Naive thymus-derived CD8-positive, alpha-beta T cell (primary cell): ENCODE measurements at places on chromosomes 2 and 18. TPM values are rescaled to one million over a fixed set of nuclear protein-coding genes. Genes with fewer than 3 reads are reported as not detected.

DNA sequence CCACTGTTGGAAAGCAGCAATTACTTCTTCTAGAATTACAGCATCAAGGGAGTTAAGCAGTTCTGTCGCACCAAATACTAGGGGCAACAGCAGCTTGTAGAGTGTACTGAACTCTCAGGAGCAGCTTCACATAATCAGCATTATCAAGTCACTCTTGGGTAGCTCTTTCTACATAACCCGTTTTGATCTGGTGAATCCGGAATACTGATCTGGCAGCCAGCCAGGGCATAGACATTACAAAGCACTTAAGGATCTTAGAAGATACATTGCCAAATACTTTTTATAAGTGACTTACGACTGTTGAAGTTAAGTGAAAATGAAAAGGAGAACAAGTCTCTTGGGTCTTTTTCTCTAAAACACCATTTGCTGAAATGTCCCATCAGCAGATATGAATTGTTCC is 73.2 kb upstream of the NETO1 start:
- DNase-seq: no peak
- no peak overlapping the region for H3K27ac ChIP-seq
- no peaks in the 10 kb centered on the region for H3K27me3 ChIP-seq
- no peaks in the 10 kb centered on the region for H3K36me3 ChIP-seq
- H3K4me3 ChIP-seq: no peak overlapping the region
- no peaks in the 10 kb centered on the region for H3K4me1 ChIP-seq

GRCh38 chr18:75063196-75063595 is 145.7 kb downstream of the PTGR3 start:
- no peak overlapping the region for H3K4me3 ChIP-seq
- DNase-seq: no peak
- H3K27me3 ChIP-seq: no peaks in the 10 kb centered on the region
- peaks cover 7% of the 10 kb centered on the region for H3K4me1 ChIP-seq
- H3K27ac ChIP-seq: no peak overlapping the region
- no peaks in the 10 kb centered on the region for H3K36me3 ChIP-seq

DNA sequence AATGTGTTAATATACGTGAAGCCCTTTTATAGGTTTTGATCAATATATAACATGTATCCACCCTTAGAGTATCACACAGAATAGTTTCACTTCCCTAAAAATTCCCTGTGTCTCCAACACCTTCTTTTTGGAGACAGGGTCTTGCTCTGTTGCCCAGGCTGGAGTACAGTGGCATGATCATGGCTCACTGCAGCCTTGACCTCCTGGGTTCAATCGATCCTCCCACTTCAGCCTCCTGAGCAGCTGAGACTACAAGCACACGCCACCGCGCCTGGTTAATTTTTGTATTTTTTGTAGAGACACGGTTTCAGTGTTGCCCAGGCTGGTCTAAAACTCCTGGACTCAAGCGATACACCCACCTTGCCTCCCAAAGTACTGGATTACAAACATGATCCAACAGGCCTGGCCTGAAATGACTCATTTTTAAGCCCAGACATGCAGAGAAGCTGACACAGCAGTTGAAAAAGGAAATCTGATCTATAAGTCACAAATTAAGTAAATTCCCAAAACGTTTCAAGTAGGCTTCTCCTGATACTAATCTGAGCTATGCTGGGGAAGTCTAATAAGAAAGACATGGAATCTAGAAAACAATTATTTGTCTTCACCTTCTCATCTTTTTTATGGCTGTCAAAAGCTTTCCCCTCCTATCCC is 2.9 kb downstream of the DUSP11 start:
- H3K27ac ChIP-seq: peak overlapping the region; percentile 52
- no peak for DNase-seq
- H3K4me3 ChIP-seq: no peak overlapping the region
- no peaks in the 10 kb centered on the region for H3K27me3 ChIP-seq

DNA sequence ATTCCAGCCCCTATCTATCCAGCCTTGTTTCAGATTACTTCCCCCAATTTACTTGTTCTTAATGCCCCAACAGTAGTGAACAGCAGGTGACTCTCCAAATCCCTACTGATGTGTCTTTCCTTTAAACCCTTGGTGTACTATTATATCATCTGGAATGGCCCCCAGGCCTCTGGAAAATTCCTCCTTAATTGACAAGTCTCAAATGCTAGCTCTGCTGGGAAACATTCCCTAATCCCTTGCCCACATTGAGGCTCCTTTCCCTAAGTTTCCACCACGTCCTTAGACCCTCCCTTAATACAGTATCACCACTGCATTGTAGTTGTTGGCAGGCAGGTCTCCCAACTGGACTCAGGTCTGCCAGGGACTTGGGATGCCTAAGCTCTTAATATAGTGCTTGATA is 41.0 kb downstream of the MYO3B start:
- peaks cover 2% of the 10 kb centered on the region for H3K27me3 ChIP-seq
- H3K36me3 ChIP-seq: no peaks in the 10 kb centered on the region
- no peak overlapping the region for H3K27ac ChIP-seq

GRCh38 chr18:48808476-48808875 is 142.3 kb downstream of the SMAD7 start:
- H3K27me3 ChIP-seq: no peaks in the 10 kb centered on the region
- no peak overlapping the region for H3K27ac ChIP-seq
- H3K4me3 ChIP-seq: no peak overlapping the region
- H3K4me1 ChIP-seq: peaks cover 32% of the 10 kb centered on the region

GRCh38 chr2:163637871-163638270 is 97.9 kb downstream of the FIGN start:
- no peaks in the 10 kb centered on the region for H3K4me1 ChIP-seq
- no peak overlapping the region for H3K4me3 ChIP-seq
- H3K27me3 ChIP-seq: no peaks in the 10 kb centered on the region
- H3K27ac ChIP-seq: no peak overlapping the region
- H3K36me3 ChIP-seq: no peaks in the 10 kb centered on the region
- DNase-seq: no peak

DNA sequence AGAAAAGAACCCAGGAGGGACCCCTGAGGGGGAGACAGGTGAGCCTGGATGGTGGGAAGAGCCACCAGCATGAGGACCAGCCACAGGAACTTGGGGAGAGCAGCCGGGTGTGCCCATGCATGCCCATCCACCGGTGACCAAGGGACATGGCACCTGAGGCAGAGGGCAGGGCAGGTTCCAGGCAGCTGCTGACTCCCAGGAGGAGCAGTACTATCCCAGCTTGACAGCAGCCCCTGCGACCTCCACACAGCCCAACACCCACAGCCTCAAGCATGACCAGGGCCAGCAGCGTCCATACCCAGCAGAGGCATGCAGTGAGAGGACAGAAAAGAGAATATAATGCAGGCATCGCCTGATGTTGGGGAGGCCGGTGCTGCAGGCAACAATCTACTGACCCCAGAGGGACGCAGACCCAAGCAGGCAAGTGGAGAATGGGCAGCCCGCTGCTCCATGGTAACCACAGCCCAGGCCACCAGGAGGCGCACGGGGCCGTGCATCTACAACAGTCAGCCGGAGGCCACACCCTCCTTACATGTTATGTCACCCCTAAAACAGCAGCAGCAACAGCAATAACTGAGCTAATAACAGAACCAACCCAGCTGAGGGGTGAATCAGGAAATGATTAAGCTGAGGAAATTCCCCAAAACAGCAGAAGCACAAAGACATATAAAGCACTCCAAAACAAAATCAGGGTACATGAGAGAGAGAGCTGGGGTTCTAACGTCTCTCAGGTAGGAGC is 44.1 kb downstream of the ANKMY1 start:
- H3K36me3 ChIP-seq: peaks cover 3% of the 10 kb centered on the region
- H3K4me1 ChIP-seq: peaks cover 13% of the 10 kb centered on the region
- DNase-seq: peak; percentile 77
- peak overlapping the region; percentile 14 for H3K27ac ChIP-seq
- H3K27me3 ChIP-seq: no peaks in the 10 kb centered on the region

The SNTG2 gene
- 8.8 TPM for total RNA-seq

The NAT8 gene
- total RNA-seq: not detected

The DIPK1C gene
- total RNA-seq: 0.11 TPM

The MYOM1 gene
- total RNA-seq: 5.6 TPM

The BMP10 gene
- total RNA-seq: not detected

The MYO5B gene
- total RNA-seq: not detected

The PIEZO2 gene
- total RNA-seq: not detected
